ENCODE measurements at places on chromosomes 2 and 18.

GRCh38 chr2:165868211-165868610, 74.2 kb upstream of the GALNT3 start:
- DNase-seq, result no peak

- no peak for DNase-seq
Observed at GRCh38 chr18:23137788-23138216, 2.5 kb downstream of the CABLES1 start.

GRCh38 chr18:63890950-63891304, 3.4 kb downstream of the SERPINB2 start:
- no peak for DNase-seq

DNA sequence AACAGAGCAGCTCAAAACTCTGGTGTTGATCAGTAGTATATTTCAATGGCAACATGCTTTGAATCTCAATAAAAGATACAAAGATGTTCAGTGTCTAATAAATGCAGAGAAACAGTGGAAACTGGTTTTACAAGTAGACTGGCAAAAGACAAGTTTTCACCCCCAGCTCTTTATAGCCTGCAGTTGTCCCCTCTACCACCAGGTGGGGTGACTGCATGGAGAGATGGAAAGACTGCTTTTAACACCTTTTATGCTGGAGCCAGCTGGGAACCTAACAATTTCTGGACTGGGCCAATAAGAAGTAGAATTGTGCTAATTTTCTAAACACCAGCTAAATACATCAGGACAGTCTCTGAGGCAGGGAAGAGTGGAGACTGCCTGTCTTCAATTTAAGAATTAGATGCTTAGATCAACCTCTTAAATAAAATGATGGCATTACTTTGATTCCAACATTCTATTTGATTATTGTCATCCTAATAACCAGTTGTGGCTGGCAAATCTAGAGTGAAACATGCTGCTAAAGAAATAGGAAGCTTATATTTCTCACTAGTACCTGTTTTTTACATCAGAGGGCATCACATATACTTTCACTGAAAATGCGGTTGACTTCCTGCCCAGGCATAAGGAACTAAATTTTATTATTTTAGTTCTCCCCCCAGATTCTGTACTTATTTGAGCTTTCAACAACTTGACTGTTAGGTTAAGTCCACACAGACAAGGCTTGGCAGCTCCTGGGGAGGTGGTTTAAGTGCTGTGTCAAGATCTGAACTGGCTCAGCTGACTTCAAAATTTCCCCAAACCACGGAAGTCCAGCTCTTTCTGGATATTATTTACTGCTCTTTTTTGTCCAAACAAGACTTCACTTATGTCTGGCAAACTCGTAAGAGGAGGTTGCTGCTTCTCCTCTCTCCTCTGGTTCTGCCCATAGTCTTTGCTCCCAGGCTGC, 140.5 kb downstream of the TPGS2 start:
- DNase-seq, result peak; percentile 71

- no peak for DNase-seq
Observed at GRCh38 chr2:79910643-79911042, 393.9 kb downstream of the LRRTM1 start.
